ENCODE measurements at places on chromosomes 2 and 18.

DNA sequence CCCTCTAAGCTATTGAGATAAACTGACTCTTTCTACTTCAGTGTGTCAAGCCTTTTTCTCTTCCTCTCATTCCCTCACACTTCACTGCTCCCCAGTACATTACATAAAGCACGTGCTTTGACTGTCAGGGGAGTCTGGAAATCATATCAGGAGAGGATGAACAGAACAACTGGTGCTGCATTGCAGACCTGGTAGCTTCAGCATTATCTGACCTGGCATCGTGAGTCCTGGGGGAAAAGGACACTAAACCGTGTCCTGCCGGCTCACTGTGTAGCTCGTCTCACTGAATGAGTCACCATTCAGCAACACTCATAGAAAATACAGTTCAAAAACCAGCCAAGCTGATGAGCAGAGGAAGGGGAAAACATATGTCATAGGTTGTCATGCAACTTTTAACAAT is 108.5 kb upstream of the UNC80 start:
- no peak for DNase-seq

DNA sequence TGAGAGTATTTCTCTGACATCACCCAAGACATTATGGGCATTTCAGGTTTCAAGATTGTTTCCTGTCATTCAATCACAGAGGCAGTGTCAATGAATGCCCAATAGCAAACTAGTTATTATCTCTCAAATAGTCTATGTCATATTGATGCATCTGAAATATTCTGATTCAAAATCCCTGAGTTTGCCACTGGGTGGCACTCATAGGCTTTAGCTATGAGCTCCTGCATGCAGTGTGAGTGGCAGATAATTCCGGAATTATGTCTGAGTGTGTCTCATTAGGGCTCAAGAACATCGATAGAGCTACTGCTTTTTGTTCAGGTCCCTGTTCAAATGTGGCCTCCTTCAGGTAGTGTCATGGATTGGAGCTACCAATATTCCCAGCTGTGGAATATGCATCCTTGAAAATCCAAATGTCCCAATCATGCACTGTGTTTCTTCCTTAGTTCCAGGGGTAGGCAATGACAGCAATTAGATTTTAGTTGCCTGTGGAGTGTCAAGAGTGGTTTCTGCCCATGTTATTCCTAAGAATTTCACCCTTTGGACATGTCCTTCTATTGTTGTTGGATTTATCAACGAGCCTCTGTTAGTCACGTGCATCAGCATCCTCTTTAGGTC is 7.8 kb upstream of the OR6B3 start:
- DNase-seq: no peak

GRCh38 chr2:225739328-225739727 is 339.8 kb downstream of the NYAP2 start:
- no peak for DNase-seq

DNA sequence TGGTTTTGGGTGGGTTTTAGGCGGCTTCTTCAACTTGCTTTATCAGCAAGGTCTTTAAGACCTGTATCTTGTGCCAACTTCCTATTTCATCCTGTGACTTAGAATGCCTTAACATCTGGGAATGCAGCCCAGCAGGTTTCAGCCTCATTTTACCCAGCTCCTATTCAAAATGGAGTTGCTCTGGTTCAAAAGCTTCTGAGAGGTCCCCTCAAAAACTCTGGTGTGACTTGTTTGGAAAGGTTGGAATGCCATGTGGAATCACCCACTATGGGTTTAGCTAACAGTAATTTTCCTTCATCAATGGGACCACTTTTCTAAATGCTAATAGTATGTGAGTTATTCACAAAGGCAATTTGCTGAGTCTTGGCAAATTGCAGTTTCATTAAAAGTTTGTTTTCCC is 509.4 kb upstream of the SMIM21 start:
- no peak for DNase-seq

DNA sequence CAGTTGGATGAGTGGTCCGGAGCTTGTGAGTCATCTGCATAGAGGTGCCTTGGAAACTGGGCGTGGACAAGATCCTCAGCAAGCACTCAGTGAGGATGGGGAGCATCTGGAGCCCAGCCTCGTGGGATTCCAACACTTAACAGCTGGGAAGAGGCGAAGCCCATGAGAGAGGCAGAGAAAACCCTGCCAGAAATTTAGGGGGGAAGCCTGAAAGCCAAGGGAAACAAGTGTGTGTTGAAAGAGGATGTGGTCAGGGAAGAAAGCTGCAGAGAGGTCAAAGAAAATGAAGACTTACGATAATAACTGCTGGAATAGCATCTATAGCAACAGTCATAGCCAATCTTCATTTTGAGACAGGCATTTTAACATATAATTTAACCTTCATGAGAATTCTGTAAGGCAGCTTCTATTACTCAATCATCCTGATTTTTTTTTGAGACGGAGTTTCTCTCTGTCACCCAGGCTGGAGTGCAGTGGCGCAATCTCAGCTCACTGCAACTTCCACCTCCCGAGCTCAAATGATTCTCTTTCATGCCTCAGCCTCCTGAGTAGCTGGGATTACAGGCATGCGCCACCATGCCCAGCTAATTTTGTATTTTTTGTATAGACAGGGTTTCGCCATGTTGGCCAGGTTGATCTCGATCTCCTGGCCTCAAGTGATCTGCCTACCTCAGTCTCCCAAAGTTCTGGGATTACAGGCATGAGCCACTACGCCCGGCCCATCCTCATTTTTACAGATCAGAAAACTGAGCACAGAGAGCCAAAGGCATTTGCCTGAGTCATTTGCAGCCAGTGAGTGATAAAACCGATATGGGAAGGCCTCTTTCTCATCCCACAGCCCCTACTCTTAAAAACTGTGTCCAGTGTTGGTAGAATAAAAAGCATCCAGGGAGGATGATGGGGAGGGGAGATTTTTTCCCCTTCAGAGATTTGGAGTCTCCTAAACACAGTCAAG is 214.4 kb upstream of the EPAS1 start:
- no peak for DNase-seq

DNA sequence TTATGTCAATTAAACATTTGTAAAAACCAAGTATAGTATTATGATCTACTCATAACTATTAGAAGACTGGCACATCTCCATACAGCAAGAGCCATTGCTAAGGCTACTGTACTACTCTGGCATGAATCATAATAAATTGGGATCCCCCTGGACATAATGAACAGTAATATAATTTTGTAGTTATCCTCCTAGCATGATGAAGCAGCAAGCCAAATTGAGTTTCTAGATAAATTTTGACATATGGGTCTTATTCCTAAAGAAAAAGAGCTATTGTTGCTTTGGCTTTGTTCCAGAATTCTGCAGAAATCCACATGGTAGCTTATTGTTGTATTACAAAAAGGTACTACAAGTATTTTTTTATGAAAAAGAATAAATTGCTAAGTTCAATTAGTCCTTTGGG is 204.3 kb downstream of the CAMKMT start:
- no peak for DNase-seq

Data from activated T-helper 2 cell treated with anti-CD3 and anti-CD28 coated beads, Interferon-gamma antibody, Interleukin-2, Interleukin-4, amounts not matched to agents 10 μg/mL and 5 μg/mL and 100 μg/mL, durations not matched to agents 14 hours and 24 hours and 36 hours (primary cell).